NCI-H1694 (cell line): ENCODE measurements at places on chromosomes 16 and 17.

DNA sequence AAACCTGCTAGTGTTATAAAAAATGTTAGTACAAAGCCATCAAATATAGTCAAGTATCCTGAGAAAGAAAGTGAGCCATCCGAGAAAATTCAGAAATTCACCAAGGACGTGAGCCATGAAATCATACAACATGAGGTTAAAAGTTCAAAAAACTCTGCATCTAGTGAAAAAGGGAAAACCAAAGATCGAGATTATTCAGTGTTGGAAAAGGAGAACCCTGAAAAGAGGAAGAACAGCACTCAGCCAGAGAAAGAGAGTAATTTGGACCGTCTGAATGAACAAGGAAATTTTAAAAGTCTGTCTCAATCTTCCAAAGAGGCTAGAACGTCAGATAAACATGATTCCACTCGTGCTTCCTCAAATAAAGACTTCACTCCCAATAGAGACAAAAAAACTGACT, 31.7 kb downstream of the RBBP6 start:
- no peak for DNase-seq

- no peak for DNase-seq
Measured at GRCh38 chr16:56145369-56145768, 45.9 kb upstream of the GNAO1 start.

DNA sequence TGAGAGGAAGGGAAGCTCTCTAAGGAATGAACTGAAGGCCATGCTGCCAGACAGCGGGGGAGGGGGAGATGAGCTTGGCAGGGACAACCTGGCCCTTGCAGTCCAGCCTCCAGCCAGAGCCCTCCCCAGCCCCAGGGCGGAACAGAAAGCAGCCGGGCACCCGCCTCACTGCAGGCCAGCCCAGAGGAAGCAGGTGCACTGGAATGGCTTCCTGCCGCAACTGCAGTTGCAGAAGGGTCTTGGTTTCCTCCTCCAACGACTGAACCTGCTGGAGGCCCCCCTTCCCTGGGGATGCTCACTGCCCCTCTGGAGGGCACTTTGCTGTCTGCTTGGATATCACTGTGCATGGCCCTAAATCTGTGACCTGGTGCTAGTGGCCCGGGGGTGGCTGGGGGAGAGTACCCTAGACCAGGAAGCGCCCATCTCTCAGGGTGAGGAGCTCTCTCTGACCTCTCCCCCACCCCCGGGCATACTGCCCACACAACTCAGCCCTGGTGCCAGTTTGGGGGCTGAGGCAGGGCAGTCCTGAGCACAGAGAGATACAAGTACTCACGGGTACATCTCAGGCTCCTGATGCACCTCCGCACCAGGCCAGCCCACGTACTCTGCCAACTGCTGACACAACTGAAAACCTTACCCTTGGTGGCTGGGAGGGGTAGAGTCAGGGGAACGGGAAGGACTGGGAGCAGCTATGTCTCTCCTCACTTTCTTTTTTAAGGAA, 41.1 kb downstream of the MYO18A start:
- DNase-seq = no peak

GRCh38 chr16:67399218-67399733, 6.0 kb upstream of the TPPP3 start:
- DNase-seq = no peak

GRCh38 chr16:8958344-8959167, 5.2 kb downstream of the USP7 start:
- no peak for DNase-seq

- no peak for DNase-seq
Measured at GRCh38 chr17:77163001-77163400, 22.2 kb downstream of the SEC14L1 start.

DNA sequence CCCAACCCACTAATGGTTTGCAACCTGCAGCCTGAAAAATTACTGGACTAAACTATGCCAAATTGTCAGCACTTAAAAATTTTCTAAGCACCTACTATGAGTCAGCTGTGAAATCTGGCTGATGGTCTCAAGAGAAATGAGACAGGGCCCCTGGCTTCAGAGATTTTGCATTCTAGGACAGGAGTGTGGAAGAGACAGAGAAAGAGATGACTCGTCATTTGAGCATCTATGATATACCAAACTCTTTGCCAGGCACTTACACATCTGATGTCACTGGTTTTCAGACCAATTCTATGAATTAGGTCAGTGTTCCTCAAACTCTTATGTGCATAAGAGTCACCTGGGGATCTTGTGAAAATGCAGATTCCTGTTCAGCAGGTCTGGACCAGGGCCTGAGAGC, 44.4 kb downstream of the CLEC19A start:
- no peak for DNase-seq

- DNase-seq = no peak
Measured at GRCh38 chr17:41730479-41730878, 4.0 kb downstream of the HAP1 start.

GRCh38 chr17:13743906-13744305, 142.2 kb upstream of the HS3ST3A1 start:
- DNase-seq = no peak

GRCh38 chr17:63438092-63439051, 7.7 kb downstream of the CYB561 start:
- no peak for DNase-seq

- DNase-seq = no peak
Measured at GRCh38 chr16:4917117-4917516, 19.8 kb downstream of the PPL start.

DNA sequence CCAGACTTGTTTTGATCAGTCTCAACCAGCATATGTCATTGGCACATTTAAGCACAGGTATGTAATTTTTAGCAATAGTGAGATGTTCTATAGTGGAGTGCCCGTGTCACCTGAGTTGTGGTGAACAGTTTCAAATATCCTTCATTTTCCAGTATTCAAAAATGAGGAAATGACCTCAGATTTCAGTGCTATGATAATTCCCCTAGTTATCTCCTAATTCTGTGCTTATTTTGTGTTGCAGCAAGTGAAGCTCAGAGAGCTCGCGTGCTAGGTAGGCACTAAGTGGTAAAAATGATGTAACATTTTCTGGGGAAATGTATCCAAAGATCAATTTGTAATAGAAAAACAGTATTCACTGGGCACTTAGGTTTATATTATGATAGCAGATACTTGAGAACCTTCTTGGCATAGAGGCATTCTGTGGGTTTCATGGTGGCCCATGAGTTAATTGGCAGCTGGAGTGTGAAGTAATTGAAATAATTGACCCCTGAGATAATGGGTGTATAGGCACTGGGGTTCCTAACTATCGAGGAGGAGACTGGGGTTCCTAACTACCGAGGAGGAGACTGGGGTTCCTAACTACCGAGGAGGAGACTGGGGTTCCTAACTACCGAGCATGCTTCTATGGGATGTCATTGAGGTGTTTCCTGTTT, 159.1 kb downstream of the PRKCA start:
- DNase-seq = no peak

DNA sequence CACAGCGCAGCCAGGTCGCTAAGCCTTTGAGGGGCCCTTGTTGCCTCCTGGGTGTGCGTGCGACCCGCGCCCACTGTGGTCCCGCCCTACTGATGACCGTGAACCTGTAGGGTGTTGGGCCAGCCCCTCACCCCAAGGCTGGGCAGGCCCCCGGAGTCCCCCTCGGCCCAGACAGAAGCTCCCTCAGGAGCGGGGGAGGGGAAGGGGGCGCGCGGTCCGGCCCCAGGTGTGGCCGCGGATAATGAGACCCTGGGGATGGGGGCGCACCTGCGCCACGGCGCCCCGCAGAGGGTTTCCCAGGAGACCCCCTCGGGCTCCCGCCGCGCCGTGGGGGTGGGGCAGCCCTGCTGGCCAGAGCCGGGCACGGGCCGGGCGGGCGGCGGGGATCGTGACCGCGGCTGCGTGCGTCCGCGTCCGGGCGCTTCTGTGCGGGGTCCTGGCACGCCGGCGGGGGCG, 358 bp upstream of the ARHGDIG start:
- DNase-seq = no peak

DNA sequence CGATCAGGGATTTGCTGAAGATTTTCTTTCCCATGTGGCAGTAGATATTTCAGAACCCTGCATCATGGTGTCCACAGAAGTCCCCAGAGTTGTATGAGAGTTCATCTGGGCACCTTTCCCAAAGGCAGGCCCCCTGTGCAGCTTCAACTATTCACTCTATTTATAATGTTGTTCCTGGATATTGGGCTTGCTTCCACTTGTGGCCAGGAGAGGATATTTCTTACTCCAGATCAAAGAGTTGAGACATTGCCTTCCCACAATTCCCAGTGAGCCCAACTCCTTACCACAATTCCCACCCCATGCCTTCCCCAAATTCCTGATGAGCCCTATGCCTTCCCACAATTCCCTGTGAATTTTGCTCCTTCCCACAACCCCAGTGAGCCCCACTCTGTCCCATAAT, 206.9 kb downstream of the WWOX start:
- DNase-seq = no peak

- DNase-seq = no peak
Measured at GRCh38 chr17:8210761-8211458, 535 bp upstream of the AURKB start.

- no peak for DNase-seq
Measured at GRCh38 chr16:88349153-88349902, 33.4 kb upstream of the ZNF469 start.

- no peak for DNase-seq
Measured at GRCh38 chr16:29198731-29199521, 207.6 kb downstream of the NPIPB11 start.

DNA sequence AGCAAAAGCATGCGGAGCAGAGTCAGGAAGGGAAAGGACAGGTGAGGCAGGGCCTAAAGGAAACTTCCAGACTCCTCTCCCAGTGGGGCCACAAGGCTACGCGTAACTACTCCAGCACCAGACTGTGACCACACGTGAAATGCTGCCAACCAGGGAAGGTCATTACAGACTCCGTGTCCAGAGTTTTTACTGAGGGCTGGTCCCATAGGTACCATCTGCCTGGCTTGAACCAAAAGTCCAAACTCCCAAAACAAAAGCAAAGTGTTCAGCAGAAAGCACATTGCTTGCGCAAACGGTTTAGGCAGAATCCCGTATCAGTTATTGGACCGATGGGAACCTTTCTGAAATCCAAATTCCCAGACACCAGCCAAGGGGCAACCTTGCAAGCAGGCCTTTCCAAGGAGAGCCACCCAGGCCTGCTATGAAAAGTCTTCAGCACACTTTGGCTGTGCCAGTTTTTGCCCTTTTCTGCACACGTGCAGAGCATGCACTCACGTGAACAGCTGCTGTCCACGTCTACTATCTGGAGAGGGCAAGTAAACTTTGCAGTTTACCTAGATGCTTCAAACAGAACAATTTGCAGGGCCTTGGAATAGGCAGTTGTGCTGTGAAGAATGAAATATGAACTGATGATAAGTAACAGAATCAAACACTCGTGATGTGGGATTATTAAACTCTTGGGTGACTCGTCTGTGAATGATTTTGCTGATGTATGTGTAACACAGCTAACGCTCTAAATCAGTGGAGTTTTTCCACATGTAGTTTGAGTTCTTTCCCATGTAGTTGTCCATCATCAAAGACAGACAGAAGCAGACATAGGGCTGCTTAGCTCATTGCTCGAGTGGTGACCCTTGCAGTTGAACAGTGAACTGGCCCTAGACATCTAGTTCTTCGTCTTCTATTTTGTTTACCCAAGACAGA, 58.1 kb upstream of the CRISPLD2 start:
- DNase-seq = no peak

DNA sequence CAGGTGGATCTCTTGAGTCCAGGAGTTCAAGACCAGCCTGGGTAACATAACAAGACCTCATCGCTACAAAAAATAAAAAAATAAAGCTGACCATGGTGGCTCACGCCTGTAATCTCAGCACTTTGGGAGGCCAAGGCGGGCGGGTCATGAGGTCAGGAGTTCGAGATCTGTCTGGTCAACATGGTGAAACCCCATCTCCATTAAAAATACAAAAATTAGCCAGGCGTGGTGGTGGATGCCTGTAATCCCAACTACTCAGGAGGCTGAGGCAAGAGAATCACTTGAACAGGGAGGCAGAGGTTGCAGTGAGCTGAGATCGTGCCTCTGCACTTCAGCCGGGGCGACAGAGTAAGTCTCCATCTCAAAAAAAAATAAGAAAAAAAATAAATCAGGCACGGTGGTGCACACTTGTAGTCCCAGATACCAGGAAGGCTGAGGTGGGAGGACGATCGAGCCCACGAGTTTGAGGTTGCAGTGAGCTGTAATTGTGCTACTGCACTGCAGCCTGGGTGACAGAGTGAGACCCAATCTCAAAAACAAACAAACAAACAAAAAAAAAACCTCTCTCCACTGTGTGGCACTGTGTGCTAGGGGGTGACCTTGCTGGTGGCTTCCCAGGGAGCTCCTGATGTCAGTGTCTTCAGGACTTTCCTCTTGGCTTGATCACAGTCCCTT, 19.8 kb upstream of the MAPK3 start:
- DNase-seq = no peak

DNA sequence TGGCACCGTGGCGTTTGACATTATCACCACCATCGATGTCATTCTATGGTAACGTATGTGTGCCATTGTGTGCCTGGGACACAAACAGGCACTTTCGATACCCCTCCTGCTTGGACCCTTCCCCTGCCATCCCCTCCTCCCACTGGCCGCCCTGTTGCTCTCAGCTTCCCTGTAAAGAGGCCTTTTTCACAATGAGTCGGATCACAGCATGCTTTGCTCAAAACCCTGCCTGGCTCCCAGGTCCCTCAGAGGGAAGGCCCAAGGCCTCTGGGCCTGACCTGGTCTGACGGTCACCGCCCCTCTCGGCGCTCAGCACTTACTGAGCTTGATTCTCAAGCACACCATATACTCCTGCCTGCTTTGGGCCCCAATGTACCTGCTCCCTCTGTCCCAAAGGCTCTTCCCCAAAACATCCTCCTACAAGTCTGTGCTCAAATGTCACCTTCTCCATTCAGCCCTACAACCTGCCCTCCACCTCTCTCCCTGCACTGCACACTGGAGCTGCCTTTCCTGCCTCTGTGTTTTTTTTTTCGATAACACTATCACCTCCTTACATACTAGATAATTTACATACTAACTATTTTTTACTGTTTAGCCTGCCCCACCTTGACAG, 303.8 kb downstream of the SOX9 start:
- no peak for DNase-seq

DNA sequence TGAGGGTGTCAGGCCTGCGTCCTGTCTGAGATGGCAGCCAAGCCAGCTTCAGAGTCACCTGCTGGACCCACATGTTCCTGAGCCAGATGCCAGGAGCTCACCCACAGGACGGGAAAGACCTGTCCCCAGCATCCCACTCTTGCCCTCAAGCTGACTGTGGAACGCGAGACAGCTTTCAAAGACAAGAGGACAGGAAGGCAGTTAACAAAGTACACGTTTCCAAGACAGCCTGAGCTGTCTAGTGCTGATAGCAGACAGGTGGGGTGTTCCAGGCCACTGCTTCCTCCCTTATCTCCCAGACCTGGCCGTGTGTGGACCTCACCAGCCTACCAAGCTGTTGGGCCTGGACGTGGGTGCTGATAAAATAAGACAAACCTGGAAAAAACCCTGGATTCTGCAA, 13.2 kb downstream of the CMTM3 start:
- DNase-seq = no peak

DNA sequence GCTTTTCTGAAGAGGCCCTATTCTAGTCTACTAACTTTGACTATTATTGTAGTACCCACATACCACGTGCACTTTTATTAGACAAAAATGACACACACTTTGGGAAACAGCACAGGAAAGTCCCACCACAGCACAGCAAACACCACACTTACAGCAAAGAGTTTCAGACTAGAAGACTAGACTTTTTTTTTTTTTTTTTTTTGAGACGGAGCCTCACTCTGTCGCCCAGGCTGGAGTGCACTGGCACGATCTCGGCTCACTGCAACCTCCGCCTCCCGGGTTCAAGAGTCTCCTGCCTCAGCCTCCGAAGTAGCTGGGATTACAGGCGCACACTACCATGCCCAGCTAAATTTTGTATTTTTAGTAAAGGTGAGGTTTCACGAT, 20.1 kb downstream of the YWHAE start:
- no peak for DNase-seq

- no peak for DNase-seq
Measured at GRCh38 chr16:88487124-88487432, 34.0 kb downstream of the ZFPM1 start.
